ENCODE measurements at places on chromosomes 7 and 10. TPM values are rescaled to one million over a fixed set of nuclear protein-coding genes. Genes with fewer than 3 reads are reported as not detected.

The STEAP4 gene
- total RNA-seq, result 0.02 TPM

The SLC18A3 gene
- not detected for total RNA-seq

The DIP2C gene
- 13.7 TPM for total RNA-seq

The CDCA7L gene
- 16.4 TPM for total RNA-seq

The PTPRN2 gene
- 0.69 TPM for total RNA-seq

All from A549 treated with AZD2906 at 1 μM for 4 hours (cell line).